ENCODE measurements at places on chromosomes 2 and 18.

GRCh38 chr2:204771721-204772120, 226.4 kb downstream of the PARD3B start:
- no peak for DNase-seq

DNA sequence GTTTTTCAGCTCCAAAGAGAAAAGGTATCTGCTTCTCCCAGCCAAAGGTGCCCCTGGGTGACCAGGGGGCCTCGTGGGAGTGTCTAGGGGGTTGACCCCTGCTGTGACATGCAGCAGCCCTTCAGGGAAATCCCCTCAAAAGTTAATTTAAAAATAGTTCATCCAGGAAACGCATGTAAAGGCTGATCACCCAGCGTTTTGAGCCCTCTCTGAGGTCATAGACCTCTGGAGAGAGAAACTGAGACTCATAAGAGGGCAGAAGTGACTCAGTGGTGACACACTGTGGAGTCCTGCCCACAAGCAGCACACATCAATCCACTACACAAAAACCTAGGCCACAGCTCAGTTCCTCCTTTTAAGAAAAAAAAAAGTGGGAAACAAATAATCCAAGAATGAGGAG, 11.9 kb downstream of the GAL3ST2 start:
- peak; percentile 70 for DNase-seq

GRCh38 chr2:112257575-112257974, 2.7 kb upstream of the ZC3H8 start:
- DNase-seq, result no peak

GRCh38 chr2:170162271-170162632, 15.7 kb upstream of the MYO3B start:
- DNase-seq, result no peak

GRCh38 chr2:199861132-199861774, 10.3 kb upstream of the FTCDNL1 start:
- no peak for DNase-seq

DNA sequence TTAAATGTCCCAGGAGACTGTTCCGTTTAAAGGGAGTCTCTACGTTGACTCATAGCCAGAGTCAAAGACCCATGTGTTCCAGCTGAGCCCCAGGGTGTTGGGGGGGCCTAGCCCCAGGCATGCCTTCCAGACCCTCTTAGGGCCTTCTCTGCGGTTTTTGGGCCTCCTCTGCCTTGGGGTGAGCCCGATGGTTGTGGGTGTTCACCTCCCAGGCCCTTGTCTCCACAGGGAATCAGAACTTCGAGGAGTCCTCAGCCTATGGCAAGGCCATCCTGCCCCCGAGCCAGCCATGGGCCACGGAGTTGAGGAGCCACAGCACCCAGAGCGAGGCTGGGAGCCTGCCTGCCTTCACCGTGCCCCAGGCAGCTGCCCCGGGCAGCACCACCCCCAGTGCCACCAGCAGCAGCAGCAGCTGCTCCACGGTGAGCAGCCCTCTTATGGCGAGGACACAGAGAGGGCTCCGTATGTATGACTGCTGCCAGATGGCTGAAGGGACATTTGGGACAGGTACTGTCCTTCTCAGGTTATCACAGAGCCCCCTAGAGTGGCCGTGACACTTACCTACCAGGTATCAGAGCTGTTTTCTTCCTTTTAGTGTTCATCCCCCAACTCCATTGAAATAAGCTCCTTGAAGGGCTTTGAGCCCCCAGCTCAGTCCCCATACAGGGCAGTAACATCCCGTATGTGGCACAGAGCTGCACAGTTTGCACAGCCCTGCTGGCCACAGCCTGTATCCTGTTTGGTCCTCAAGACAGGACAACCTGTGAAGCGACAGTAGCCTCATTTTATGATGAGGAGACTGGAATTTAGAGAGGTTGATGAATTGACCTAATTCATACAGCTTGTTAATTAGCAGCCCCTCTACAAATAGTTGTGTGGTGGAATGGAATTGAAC, 80.7 kb downstream of the EPAS1 start:
- no peak for DNase-seq
